ENCODE measurements at places on chromosomes 3 and 15.

DNA sequence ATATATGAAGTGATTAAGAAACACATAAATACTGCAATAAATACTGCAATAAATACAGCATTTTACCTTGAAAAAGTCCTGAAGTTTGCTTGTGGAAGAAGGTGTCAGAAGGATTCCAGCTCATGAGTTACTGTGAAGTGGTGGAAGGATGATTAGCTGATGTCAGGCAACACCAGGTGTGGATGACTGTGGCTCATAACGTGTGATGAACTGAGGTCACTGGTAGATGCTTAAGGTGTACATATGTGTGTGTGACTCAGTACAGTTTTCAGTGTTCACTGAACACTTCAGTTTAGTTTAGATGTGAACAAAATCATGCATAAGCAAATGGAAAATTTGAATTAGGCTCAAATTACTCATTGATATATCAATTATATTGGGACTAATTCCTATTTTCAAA is 1045.0 kb downstream of the NTRK3 start:
- peak; percentile 71 for DNase-seq

DNA sequence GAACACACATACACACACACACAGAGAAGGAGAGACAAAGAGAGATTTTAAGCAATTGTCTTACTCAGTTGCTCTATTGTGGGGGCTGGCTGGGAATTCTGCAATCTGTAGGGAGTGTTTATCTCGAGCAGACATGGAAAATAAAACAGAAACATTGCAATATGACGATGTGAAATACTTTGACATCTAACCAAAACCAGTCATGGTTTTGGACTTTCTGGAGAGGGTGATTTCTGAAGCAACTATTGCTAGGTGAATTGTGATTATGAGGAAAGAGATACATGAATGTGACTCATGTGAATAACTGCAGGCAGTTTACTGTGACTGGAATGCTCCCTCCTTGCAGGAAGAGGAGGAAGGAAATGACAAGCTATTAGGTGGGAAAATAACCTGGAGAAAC is 12.3 kb upstream of the PHLDB2 start:
- DNase-seq = peak; percentile 49

GRCh38 chr3:39106851-39107387 is 508 bp downstream of the GORASP1 start:
- no peak for DNase-seq

DNA sequence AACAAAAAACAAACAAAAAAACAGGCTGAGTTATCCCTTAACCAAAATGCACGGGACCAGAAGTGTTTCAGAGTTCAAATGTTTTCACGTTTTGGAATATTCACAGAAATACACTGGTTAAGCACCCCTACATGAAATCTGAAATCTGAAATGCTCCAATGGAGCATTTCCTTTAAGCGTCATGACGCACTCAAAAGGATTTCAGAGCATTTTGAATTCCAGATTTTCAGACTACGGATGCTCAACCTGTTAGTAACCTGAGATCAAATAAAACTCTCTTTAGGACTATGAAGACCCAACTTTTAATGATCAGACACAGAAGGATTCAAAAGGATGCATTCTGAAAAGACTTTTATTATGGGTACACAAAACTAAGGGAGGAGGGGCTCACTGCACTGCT is 9.6 kb downstream of the CLPX start:
- no peak for DNase-seq

DNA sequence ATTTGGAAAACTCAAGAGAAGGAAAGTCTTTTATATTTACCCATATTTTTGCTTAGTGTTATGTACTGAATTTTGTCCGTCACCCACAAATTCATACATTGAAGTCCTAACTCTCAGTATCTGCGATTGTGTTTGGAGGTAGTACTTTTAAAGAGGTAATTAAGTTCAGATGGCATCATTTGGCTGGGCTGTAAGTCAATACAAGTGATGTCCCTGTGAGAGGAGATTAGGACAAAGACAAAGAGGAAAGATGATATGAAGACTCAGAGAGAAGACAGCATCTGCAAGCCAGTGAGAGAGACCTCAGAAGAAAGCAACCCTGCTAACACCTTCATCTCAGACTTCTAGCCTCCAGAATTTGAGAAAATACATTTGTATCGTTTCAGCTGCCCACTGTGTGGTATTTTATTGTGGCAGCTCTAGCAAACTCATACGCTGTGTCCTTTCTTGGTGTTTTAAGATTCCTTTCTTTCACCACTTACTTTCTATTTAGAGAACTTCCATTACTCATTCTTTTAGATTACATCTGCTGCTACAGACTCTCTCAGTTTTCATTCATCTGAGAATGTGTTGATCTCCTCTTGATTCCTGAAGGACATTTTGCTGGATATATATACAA is 17.0 kb downstream of the LRCH3 start:
- no peak for DNase-seq

DNA sequence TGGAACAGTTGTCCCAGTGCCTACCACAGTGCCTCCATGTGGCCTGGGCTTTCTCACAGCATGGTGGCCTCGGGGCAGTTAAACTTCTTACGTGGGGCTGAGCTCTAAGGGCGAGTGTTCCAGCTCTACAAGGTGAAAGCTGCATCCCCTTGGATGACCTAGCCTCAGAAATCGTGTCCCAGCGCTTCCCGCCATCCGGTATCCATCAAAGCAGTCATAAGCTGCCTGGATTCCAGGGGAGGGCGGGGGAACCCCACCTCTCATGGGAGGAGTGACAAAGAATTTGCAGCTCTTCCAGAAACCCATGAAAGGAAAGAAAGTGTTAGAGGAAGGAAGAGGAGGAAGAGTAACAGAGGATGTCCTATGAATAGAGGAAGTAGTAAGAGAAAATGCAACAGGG is 45.8 kb upstream of the CCDC174 start:
- DNase-seq = no peak

GRCh38 chr3:36957862-36958686 is 13.2 kb upstream of the TRANK1 start:
- DNase-seq = peak; percentile 65

DNA sequence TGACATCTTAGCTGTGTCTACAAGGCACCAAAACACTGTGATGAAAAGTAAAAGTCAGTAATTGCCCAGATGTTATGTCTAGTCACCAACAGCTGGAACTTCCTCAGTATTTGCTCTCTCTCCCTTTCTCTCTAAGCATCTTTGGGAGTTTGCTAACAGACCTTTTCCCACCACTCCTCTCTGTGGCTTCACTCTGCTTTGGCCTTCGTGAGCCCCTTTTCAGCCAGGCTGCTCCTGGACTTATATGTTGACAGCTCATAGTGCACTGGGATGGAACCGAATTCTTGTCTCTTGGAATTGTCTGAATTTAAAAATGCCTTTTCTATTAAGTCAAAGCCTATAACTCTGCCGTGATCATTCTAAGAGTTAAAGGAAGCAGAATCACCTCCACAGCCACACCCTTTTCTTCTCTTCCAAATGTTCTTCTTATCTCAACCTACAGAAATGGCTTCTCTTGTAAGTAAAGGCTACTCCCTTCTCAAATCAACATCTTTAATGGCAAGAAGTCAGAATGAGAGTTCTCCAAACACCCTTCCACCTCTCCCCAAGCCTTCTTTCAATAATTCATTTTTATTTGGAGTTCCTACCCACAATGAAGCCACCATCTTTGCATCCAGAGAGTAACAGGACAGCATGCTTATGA is 17.2 kb upstream of the FOXP1 start:
- no peak for DNase-seq

DNA sequence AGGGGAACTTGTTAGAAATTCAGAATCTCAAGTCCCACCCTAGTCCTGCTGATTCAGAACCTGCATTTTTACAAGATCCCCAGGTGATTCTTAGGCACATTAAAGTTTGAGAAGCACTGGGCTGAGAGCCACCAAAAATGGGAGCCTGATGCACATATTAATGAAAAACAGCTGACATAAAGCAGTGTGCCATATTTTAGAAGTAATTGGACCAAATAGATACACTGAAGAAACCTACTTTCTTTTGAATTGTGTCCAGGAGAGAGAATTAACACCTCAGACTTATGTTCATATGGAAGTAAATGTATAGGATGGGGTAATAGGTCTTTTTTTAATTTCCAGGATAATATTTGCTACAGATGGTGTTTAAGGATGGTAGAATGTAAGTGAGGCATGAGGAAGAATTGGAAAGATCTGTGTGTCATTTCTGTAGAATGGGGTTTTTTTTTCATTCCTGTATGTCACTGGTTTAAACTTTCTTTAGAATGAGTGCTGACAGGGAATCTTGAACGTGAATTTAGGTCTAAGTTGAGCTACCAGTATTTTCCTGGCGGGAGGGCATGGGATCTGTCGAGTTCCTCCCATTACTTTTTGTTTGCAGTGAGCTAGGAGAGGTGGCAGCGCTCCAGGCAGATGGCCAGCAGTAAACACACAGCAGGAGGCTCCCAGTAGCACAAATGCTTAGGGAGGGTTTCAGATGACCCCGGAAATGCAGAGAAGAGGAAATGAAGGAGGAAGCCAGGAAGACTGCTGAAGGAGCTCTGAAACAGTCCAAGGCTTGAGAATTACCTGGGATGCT is 185.6 kb downstream of the PLCL2 start:
- no peak for DNase-seq

DNA sequence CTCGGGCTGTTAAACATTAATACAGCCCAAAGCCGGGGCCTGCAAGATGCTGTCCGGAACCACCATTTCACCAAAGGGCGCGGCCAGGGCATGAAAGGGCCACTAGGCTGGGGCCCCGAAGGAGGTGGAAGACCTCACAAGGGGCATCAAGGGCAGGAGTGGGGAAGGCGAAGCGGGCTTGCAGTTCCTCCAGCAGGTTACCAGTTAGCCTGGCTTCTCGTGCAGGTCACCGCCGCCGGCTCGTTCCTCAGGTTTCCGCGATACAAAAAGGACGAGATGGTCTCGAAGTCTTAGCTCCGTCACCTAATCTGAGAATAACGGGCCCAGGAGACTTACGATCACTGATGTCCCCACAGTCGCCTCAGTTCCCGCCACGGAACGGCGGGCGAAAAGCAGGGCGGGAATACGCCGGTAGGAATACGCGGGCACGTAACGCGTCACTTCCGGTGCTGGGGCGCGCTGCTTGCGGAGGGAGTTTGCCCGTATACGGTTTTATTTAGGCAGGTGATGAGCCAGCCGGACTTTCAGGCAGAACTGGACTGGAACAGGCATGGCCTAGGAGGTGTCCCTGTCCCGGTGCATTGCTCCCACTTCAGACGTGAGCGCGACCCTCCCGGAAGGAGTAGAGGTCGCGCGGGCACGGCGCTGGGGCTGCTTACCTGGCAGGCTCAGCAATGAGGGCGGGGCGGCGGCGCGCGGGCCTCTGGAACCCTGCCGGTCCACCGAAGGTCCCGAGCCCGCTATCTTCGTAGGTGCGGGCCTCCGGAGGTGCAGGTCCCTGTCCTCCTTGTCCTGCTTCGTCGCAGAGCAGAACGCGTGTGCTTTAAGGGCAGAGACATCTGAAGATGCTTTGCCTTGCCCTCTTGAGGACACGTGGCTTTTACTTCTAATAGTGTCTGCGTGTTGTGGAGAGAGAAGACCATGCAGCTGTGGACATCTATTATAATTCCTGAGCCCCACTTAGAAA is at the start of gene RFC4:
TSS of gene RFC4 (minus strand) at position 394 of the 967 bp plus-strand sequence. CDS start 1,769 bp downstream, outside the sequence.
- DNase-seq = no peak

DNA sequence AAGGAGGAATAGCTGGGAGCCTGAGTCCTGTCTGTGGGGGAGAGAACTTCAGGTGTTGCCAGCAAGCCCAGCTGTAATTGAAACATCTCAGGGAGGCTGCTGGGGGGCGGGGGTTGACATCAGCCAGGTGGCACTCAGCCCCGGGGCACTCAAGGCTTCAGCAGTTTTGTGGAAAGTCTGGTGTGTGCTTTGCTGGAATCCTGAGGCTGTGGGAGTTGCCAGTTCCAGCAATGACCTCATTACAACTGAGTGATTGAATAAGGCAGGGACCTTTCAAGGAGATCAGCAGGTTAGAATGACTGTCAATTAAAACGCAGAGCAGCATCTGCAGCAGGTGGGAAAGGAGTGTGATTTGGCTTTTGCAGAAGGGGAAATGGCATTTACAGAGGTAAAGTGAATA is 75.7 kb downstream of the FAM43A start:
- DNase-seq = no peak

DNA sequence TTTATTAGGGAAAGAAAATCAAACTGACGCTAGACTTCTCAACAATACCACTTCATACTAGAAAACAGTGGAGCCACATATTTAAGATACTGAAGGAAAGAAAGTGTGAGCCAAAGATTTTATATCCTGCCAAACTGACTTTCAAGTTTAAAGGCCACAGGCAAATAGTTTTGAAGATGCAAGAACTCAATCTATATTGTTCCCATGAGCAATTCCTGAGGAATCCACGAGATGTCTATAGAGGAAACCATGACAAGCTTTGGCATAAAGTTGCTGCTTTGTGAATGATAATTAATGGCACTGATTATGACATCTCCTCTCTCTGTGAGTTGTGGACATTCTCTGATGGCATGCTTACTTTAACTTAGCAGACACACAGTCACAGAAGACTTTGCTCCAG is 276.1 kb upstream of the GOLGA6L4 start:
- DNase-seq = no peak

DNA sequence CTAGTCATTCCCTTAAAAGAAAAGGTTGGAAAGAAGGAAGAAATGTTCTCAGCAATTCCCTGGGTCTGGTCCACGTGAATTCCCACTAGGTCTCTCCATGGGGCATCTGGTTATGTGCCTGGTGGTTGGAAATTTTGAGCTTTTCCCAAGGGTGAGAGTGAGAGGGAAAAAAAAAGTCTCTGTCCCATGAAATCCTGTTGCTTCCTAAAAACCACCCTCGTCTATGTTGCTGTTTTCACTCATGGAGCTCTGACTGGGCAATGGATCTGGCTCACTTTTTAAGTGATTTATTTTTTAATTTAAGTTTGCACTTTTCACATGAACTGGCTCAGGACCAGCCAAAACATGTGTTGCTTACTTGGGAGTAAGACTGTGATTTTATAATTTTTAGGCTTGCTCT is 190.1 kb downstream of the CHST2 start:
- no peak for DNase-seq

DNA sequence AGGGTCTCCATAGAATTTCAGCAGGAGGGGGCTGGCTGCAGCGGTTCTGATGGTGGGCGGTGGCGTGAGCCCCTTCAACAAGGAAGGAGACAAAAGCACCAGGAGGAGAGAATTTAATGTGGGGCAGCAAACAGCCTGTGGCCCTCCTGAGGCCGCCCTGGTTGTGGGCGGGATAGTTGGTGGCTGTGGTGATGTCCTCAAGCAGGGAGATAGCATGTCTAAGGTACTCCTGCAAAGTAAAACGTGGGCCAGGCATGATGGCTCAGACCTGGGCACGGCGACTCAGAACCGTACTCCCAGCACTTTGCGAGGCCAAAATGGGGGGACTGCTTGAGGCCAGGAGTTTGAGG is 94.0 kb downstream of the LRRK1 start:
- DNase-seq = no peak
